ENCODE measurements at places on chromosomes 1 and 21. TPM values are rescaled to one million over a fixed set of nuclear protein-coding genes. Genes with fewer than 3 reads are reported as not detected.

SPOCD1 gene
- 3.8 TPM for total RNA-seq

FNDC7 gene
- not detected for total RNA-seq

PYCR2 gene
- total RNA-seq, result 57.3 TPM

IFFO2 gene
- total RNA-seq, result 9.2 TPM

C1orf141 gene
- not detected for total RNA-seq

PLPPR5 gene
- not detected for total RNA-seq

EFNA3 gene
- 9.8 TPM for total RNA-seq

AKR7A3 gene
- 0.32 TPM for total RNA-seq

AIRE gene
- total RNA-seq, result not detected
